Activated naive CD4-positive, alpha-beta T cell treated with anti-CD3 and anti-CD28 coated beads, Interleukin-2, amount 50 U/mL, for 72 hours (primary cell): ENCODE measurements at places on chromosomes 12 and 14. TPM values are rescaled to one million over a fixed set of nuclear protein-coding genes. Genes with fewer than 3 reads are reported as not detected.

- no peak for DNase-seq
These were observed 94.7 kb upstream of the PLXNC1 start for GRCh38 chr12:94053676-94054075.

GRCh38 chr12:70960484-70960883 lies 39.9 kb upstream of the PTPRR start:
- no peak for DNase-seq

GRCh38 chr14:102819747-102820330 lies 42.6 kb downstream of the TRAF3 start:
- DNase-seq: no peak

- DNase-seq: peak; percentile 74
These were observed 5.7 kb upstream of the NOS1 start for GRCh38 chr12:117367006-117367638.

- no peak for DNase-seq
These were observed 104.0 kb upstream of the EIF5 start for GRCh38 chr14:103230021-103230420.

DNA sequence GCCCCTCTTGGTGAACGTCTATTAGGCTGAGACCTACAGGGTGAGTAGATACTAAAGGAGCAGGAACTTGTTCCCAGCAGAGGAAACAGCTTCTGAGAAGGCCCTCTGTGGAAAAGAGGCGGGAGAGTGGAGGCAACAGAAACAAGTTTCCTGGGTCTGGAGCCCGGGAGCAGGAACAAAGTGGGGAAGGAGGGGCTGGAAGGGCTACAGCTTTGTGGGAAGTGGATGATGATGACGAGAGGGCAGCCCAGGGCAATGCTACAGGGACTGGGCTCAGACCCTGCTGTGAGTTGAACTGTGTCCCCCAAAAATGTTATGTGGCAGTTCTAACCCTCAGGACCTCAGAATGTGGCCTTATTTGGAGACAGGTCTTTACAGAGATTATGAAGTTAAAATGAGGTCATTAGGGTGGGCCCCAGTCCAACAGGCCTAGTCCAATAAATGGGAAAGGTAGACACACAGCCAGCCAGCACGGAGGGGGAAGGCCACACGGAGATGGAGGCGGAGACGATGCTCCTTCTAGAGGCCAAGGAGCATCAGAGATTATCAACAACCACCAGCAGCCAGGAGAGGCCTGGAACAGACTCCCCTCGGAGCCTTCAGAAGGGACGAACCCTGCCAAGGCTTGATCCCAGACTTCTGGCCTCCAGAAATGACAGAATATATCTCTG lies 14.3 kb downstream of the CAMKK2 start:
- DNase-seq: no peak

DNA sequence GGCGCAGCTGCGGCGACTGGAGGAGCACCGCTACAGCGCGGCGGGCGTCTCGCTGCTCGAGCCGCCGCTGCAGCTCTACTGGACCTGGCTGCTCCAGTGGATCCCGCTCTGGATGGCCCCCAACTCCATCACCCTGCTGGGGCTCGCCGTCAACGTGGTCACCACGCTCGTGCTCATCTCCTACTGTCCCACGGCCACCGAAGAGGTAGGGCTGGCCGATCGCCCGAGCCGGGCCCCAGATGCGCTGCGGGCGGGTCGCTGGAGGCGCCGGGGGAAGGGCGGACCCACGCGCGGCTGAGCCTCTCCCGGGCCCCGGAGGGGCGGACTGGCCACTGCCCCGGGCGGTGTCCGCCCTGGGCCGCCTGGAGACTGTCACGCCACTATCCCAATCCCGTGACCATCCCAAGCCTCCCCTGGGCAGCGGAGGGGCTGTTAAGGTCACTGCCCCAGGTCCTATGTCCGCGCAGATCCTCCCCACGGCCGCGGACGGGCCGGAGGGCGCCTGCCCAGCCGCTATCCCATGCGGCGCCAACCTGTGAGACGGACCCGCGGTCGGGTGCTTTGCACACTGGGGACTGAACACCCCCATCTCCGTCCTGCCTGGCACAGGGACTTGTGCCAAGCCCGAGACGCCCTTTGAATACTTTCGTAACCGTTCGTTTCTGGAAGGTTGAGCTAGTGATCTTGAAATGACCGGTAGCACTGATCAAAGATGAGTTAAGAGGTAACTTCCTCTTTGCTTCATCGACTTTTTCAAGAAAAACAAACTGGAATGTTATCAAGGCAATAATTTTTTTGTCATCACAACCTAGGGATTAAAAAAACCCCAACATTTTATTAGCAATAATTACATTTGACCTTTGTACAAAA lies 725 bp downstream of the CHPT1 start:
- DNase-seq: peak; percentile 24

DNA sequence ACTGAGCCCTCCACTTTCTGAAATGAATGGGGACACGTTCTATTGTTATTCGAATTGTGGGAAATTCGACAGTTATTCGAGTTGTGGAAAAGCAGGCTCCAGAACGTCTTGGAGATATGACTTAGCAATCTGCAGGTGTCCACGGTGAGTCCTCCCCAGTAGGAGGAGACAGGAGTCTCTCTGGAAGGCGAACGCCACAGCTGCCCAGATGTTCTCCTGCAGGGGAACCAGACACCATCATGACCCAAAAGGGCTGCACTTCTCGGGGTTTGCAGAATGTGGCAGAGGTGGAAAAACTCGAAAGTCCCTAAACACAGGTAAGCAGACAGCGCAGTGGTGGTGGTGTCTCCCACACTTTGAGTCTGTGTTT lies 363.6 kb upstream of the SFSWAP start:
- DNase-seq: no peak

DNA sequence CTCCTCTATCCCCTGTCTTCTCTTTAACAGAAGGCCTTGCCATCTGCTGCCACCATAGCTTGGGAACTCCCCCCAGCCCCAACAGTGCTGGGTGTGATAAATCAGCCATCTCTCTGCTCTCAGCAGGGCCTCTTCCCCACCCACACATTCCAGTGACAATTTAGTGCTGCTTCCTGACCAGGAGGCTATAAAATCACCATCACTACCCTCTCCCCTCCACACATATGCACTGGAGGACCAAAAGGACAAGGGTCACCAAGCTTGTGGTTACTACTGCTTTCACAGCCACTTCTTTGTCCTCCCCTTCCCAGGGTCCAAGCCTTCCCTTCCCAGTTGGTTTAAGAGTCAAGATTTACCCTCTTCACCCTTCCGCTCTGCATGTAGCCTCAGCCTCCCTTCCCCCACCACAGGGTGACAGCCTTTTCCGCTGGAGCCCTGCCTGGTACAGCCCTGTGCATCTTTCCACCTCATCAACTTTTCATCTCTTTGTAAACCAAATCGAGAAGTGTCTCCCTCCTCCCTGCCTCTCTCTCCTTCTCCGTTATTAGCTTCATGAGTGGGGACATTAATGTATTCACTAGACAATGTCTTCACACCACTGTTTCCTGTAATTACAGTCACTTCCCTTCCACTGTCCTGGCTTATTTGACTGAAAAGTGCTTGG lies 9.4 kb downstream of the PSMB5 start:
- peak; percentile 52 for DNase-seq

DNA sequence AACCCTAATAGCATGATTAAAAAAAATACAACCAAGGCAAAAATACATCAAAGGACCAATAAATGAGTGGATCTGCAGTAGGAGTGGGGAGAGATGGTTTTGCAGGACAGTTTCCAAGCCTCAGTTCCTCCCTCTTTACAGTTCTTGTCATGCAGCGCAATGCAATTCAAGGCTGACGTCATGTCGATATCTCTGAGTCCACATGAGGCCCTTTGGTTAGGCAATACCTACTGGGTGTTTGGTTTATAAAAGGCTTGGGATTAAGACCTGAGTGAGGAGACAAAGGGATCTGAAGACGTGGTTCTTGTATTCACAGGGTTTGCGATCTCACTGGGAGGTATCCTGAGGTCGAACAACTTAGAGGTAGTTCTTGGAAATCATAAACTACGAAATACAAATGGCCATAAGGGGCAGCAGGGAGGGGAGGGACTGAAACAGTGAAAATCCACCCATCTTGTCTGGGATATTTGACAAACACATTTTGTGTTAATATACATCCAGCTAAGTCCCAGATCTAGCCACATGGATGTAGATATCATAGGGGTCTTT lies 441.0 kb downstream of the FUT8 start:
- DNase-seq: no peak

DNA sequence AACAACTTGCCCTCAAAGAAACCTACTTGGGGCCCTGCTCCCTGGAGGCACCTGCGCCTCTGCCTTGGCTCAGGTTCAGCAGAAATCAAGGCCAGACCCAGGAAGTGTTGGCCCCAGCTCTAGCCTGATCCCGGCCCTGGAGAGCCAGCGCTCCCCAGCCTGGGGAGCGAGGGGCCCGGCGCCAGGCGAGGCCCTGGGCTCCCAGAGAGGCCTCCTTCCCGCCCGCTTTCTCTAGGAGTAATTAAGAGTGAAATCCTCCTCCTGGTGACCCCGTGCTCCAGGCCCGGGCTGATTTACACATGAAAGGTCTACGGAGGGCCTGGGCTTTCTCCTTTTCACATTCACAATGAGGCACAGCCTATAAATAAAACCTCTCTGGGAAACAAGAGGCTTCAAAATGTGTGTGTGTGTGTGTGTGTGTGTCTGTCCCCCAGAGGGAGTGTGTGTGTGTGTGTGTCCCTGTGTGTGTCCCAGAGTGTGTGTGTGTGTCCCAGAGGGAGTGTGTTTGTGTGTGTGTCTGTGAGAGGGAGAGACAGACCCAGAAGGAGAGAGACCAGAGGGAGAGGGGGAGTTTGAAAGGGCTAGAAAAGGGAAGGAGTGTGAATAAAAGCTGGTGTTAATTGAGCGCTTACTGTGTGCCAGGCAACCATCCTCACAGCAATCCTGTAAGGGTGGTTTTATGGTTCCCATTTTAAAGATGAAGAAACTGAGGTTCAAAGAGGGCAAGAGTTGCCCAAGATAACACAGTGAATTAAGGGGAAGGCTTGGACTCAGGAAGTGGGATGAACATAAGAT lies 23.8 kb upstream of the COX6A1 start:
- DNase-seq: no peak

GRCh38 chr12:26109343-26109881 lies 15.4 kb downstream of the BHLHE41 start:
- DNase-seq: no peak

- no peak for DNase-seq
These were observed 988 bp upstream of the TMEM263 start for GRCh38 chr12:106954462-106955376.

- DNase-seq: no peak
These were observed 186.7 kb upstream of the SLC38A2 start for GRCh38 chr12:46559311-46559710.

DNA sequence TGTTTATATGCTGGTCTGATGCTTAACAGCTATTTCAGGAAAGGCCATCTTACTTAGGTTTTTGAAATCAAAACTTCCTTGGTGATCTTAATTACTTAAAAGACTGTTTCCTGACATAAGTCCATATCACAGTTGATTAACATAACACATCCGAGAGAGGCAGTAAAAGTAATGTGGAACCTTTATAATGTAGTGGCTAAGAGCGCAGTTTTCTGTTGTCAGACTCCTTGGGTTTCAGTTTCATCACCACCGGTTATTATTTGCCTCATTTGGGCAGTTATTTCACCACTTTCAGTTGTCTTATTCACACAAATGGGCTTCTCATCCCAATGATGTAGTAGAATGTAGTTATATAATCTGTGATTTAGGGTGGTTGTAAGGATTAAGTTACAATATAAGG lies 30.9 kb downstream of the TBC1D15 start:
- no peak for DNase-seq

- DNase-seq: no peak
These were observed 989 bp upstream of the DRAM1 start for GRCh38 chr12:101876322-101876860.

DNA sequence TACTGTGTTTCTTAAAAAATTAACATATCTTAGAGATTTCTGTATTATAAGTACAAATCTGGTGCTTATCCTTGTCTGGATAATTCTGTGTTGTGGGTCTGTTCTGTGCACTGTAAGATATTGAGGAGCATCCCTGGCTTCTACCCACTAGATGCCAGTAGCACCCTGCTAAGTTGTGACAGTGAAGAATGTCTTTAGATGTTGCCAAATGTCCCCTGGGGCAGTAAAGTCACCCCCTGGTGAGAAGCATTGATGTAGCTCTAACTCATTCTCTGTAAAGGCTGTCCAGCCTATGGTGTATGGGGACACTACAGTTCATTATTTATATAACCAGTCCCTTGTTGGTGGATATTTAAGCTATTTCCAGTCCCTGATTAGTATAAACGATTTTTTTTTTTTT lies 31.4 kb downstream of the MAP1LC3B2 start:
- no peak for DNase-seq

DNA sequence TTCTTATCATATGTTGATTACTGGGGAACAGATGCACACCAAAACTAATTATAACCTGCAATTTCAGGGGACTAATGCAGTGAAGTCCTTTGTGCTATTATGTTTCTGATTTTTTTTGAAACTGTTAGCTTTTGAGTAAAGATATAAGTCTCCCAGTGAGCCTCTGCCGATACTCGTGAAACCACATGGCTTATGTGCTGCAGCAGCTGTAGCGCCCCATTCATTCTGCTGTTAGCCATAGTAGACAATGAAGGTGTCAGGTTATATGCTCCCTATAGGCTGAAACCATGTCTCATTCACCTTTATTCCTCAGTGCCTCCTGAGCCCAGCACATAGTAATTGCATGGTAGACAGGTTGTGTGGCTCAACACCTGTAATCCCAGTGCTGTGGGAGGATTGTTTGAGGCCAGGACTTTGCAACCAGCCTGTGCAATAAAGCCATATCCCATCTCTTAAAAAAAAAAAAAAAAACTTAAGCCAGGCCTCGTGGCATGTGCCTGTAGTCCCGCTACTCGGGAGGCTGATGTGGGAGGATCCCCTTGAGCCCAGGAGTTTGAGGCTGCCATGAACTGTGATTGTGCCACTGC lies 25.0 kb downstream of the GOLGA5 start:
- DNase-seq: no peak

DNA sequence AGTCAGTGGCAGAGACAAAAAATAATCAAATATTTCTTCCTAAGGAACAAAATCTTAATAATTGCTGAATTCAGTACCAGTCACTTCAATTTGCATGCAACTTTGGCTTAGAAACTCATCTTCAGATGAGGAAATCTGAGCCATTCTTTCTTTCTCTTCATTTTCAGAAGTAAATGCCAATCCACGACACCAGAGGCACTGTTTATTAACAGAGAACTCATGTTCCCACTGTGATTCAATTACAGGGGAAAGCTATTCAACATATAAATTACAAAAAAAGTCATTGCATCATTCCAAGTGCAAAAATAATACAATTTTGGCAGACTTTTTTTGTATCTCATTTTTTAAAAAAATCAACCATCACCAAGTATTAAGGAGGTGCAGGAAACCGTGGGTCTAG lies 816.1 kb upstream of the TMEM132C start:
- no peak for DNase-seq

- DNase-seq: no peak
These were observed 122.3 kb upstream of the NTF3 start for GRCh38 chr12:5309654-5310053.

- no peak for DNase-seq
These were observed 30.4 kb downstream of the DLGAP5 start for GRCh38 chr14:55160989-55161388.

GRCh38 chr14:36520601-36521525 lies 831 bp upstream of the NKX2-1 start:
- DNase-seq: no peak

- DNase-seq: no peak
These were observed 72.7 kb upstream of the FUT8 start for GRCh38 chr14:65339866-65340265.

LRRIQ1 gene
- total RNA-seq: not detected

CCDC197 gene
- total RNA-seq: 0.20 TPM

MGAT4C gene
- not detected for total RNA-seq

KLRD1 gene
- total RNA-seq: 0.89 TPM

MYO1H gene
- total RNA-seq: not detected

SDSL gene
- 2.9 TPM for total RNA-seq
